ENCODE measurements at places on chromosomes 3 and 15.
A peak's percentile ranks its signal among the peaks of the same experiment; 100 is the strongest.

GRCh38 chr3:152093901-152094300 is 174.8 kb upstream of the MBNL1 start:
- no peak for DNase-seq

GRCh38 chr3:117817103-117817502 is 1107.5 kb downstream of the TUSC7 start:
- DNase-seq, result no peak

DNA sequence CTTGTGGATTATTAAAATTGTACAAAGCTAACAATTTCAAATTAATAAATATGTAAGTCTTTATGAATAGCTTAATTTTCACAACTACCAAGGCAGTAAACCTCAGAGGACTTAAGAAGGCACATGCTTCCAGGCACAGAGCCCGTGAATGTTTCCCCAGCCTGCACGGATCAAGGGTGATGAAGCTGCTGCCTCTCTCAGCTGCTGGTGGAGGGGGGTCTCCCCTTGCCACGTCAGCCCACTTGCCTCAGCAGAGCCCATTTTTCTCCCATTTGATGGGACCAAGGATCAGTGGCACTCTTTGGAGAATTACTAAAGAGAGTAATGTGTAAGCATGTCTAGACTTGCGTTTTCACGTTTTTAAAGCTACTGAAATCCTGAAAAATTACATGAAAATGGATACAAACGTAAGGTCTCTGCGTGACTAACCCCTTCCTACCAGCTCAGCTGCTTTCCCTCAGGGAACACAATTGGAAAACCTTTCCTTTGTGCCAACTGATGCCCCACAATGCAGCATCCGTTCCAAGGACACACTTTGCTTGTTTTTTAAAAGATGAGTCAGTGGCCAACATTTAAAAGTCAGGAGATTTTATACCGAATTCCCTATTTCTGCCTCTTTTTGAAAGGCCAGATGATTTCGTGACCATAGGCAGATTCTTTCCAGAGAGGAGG is 494.1 kb downstream of the GABRG3 start:
- no peak for DNase-seq

DNA sequence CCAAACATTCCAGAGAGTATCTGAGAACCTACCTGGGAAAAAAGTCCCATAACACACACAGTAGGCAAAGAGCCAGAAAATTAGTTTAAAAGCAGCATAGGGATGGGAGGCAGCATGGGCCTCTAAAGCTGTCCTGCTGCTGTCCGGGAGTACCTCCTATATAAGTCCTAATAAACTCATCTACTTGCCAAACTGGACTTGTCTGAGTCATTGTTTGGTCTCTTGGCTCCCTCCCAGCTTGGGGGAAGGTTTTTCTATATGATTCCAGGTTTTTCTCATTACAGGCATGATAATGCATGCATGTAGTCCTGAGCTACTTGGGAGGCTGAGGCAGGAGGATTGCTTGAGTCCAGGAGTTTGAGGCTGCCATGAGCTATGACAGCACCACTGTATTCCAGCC is 17.5 kb upstream of the HACD2 start:
- peak; percentile 19 for DNase-seq

DNA sequence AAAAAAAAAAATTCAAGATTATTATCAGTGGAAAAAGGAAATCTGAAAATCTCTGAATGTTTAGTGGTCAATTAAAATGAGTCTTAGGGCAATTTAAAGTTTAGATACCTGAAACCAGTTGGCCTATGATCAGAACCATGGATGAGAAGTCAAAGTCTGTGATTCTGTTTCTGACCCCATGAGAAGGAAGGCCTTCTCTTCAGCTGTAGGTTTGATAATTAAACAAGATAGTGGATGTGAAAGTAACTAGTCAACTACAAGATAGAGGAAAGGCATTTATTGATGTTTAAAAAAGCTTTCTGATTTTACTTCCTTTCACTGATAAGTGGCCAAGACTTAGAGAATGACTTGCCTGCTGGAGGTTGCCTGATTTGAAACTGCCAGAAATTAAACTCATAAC is 8.7 kb downstream of the PLS1 start:
- DNase-seq, result no peak

DNA sequence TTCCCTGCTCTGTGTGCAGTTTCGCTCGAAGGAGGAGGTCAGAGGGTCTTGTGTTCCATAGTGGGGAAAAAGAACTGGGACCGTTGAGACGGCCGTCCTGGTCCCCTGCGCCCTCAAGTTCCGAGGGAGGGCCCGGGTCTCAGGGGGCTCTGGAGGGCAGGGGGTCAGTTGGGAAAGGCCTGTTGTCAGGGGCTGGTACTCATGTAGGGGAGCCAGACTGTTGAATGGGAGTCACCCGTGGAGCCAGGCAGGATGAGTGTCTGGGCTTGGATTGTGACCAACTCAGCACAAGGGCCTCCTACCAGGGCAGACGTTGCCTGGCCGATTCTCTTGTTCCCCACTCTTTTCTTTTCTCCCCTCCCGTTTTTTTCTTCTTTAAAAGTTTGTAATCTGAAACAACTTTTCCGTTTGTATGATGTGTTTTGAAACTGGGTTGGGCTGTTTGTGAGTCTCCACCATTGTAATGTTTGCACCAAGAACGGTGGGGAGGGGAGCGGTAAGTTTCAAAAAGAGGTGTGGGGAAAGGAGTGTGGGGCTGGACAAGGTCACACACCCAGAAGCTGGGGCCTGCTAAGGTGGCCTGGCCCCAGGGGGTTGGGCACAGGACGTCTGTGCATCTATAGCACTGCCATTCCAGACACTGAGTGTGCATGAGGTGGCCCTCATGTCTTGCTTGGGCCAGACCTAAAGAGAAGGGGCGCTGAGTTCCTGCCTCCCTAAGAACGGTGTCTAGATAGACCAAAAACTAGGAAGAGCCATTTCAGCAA is 1.1 kb downstream of the CMTM7 start:
- no peak for DNase-seq

DNA sequence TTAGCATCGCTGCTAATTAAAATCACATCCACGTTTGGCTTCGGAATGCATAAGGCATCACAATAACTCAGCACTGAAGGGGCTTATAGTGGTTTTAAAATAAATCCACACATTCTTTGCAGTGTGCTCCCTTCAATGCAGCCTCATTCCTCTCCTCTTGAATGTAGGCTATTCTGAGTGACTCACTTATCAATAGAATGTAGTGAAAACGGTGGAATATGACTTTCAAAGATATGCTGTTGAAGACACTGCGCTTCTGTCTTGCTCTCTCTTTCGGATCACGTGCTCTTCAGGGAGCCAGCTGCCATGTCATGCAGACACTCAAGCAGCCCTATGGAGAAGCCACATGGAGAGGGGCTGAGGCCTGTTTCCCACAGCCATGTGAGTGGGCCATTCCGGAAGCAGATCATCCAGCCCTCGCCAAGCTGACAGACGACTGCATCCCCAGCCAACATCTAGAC is 87.4 kb downstream of the CRYGS start:
- DNase-seq, result no peak

DNA sequence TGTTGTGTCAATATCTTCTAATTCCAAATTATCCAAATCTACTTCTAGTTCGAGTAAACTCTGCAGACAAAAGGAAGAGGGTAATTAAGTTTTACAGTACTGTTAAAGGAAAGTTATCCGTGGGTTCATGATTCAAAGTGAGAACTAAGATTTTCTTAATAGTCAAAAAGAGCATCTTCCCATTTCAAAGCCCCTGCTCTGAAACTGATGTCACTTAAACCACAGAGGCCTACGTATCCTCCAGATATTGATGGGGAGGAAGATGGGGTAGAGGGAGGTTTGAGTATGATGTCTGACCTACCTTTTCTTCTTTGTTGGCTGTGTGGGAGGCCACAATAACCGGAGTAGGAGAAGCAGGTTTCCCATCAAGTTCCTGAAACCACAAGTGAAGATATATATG is 14.1 kb downstream of the MRPS22 start:
- no peak for DNase-seq

DNA sequence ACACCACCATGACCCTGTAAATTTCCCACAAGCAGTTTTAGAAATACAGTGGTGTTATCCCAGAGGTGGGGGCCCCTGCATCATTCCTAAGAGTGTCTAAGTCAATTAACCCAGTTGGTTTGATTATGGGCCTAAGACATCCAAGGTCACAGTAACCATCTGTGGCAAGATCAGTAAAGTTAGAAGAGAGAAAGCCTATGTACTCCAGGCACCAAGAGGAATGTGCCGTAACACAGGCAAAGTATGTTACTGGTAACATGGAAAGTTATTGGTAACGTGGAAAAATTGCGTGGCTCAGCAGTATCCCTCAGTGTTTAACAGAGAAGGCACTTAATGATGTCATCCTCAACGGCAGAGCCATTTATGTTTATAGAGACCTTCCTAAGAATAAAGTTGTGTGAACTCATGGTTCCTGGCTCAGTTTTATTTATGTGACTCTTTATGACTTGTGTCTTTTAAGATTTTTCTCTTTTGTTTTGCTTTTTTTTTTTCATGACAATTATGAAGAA is 144.1 kb upstream of the RASGRP1 start:
- no peak for DNase-seq

DNA sequence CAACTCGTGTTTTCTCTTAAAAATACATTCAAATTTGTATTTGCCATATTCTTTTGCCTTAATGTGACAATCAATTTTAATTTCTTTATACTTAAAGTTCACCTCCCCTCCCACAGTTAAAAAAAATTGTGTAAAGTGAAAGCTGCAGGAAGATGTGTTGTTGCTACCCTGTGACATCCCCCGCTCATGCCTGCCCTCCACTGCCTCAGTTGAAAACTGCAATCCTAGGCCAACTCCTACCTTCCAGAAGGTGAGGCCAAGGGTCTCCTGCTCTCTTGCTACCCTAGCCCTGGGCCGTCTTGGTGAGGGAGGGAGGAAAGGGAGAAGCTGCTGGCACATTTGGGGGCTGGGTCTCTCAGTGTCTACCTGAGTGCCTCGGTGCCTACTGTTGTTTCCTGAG is 57.0 kb upstream of the CMTM7 start:
- DNase-seq, result no peak

DNA sequence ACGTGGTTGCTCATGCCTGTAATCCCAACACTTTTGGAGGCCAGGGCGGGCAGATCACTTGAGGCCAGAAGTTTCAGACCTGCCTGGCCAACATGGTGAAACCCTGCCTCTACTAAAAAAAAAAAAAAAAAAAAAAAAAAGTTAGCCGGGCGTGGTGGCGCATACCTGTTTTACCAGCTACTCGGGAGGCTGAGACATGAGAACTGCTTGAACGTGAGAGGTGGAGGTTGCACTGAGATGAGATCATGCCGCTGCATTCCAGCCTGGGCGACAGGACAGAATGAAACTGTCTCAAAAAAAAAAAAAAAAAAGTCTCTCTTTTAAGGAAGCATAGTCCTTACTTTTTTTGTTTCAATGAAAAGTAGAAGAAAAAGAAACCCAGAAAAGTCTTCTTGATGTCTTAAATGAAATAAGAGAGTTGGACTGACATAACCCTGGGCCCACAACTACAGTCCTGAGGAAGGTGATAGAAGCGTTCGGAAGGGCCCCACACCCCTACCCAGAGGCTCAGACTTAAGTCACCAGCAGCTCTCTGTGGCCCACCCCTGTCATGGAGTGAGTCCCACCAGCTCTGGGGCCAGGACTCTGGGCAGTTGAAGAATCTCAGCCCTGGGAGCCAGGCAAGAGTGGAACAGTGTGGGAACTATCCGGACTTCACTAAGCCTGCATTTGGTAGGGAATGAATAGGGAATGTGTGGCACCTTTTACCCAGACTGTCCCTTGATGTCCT is 2.6 kb downstream of the NME9 start:
- no peak for DNase-seq

DNA sequence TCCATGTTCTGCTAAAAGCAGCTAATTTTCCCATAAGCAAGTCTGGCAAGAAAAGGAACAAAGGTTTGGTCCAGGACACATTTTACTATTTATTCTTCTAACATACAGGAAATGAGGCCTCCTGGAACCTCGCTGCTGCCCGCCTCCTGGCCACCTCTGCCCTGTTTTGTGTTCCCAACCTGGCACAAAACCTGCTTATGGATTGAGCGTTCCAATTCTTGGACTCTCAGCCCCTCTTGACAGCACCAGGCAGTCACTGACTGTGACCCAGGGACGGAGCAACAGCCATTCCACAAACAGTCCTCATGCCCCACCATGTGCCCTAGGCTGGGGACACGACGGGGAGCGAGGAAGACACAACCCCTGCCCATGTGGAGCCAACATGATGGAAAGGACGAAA is 11.6 kb upstream of the SSUH2 start:
- DNase-seq, result no peak

GRCh38 chr3:100158918-100159330 is 44.6 kb upstream of the FILIP1L start:
- no peak for DNase-seq

- no peak for DNase-seq
Measured at GRCh38 chr15:74349241-74349778, 18.1 kb downstream of the CYP11A1 start.

- no peak for DNase-seq
Measured at GRCh38 chr3:44721231-44722102, 8.0 kb upstream of the ZNF501 start.

DNA sequence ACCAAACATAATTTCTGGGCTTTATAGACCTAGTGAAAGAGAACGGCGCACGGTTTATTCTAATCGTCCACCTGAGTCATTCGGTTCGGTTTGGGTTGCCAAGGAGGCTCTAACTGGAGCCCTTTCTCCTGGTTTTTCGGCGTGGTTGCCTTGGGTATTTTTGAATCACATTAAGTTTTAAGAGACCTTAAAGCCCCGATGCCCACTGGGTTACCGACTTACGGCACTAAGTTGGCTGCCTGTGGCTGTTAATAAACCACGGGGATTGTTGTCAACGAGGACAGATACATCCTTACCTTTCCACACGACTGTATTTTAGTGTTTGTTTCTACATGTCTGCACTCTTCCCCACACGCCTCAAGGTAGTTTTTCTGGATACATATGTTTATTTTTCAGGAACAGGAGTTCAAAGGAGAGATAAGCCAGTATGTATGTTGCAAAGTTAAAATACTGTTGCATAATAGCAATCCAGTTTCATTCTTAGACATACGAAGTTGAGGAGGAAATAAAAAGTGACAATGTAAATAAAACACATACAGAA is 1.2 kb upstream of the ANP32A start:
- DNase-seq, result no peak

- DNase-seq, result no peak
Measured at GRCh38 chr15:38207621-38208020, 45.0 kb upstream of the SPRED1 start.
